Testis (tissue), 5 donors: ENCODE measurements at places on chromosomes 7 and 10. TPM values are rescaled to one million over a fixed set of nuclear protein-coding genes. Genes with fewer than 3 reads are reported as not detected.

DNA sequence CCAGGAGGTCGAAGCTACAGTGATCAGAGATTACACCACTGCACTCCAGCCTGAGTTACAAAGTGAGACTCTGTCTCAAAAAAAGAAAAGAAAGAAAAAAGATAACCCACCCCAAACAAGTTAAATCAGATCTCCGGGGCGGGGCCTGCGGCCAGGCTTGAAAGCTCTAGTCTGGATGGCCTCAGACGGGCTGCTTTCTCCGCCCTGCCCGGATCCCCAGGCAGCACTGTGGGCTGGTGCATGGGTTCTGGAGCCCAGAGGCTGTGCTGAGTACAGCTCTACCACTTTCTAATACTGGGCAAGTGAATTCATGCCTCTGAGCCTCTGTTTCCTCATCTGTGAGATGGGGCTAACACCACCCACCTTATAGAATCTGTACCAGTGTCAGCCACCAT is 83.7 kb downstream of the ZMIZ1 start:
- H3K4me3 ChIP-seq: no peak overlapping the region
- no peaks in the 10 kb centered on the region for H3K27me3 ChIP-seq
- H3K27ac ChIP-seq: no peak overlapping the region
- no peak for DNase-seq
- H3K36me3 ChIP-seq: no peaks in the 10 kb centered on the region

GRCh38 chr7:39417642-39418041 is 148.6 kb upstream of the YAE1 start:
- no peak overlapping the region for H3K27ac ChIP-seq
- no peaks in the 10 kb centered on the region for H3K36me3 ChIP-seq
- H3K27me3 ChIP-seq: no peaks in the 10 kb centered on the region

The TMEM178B gene
- 2.0 TPM for polyA plus RNA-seq

GRCh38 chr10:55374917-55375316 is 573.9 kb upstream of the PCDH15 start:
- H3K27me3 ChIP-seq: no peaks in the 10 kb centered on the region
- H3K4me3 ChIP-seq: no peak overlapping the region
- no peak for DNase-seq
- H3K36me3 ChIP-seq: no peaks in the 10 kb centered on the region

The LBX1 gene
- polyA plus RNA-seq: not detected

The SDK1 gene
- 20.0 TPM for polyA plus RNA-seq

- peak; percentile 79 for DNase-seq
- H3K27me3 ChIP-seq: no peaks in the 10 kb centered on the region
- no peak within 1 kb of the TSS for H3K27ac ChIP-seq
- H3K4me1 ChIP-seq: peaks cover 9% of the 10 kb centered on the region
- no peaks in the 10 kb centered on the region for H3K36me3 ChIP-seq
Observed at GRCh38 chr7:157010588-157011332, at the start of gene MNX1. Gene MNX1, minus strand, starts transcription at chr7:157010663. Its CDS starts 313 bp downstream, at chr7:157010350.

DNA sequence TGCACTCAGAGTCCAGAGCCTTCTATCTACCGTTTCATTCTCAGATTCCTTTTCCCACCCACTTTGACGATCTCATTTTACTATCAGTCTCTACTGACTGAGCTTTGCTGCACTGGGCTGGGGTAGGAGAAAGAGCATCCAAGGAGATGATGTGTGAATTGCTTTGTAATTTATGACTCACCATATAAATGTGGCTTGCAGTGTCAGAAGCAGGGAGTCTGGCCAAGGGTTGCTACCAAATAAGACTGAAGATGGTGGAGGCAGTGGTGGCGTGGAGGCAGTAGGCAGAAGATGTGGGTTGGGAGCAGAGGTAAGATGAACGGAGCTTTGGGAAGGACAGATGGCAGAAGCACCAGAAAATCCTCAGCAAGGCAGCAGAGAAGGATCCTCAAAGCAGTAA is 73.3 kb upstream of the AGK start:
- H3K4me1 ChIP-seq: peaks cover 12% of the 10 kb centered on the region
- DNase-seq: no peak
- no peak overlapping the region for H3K27ac ChIP-seq
- H3K4me3 ChIP-seq: no peak overlapping the region
- no peaks in the 10 kb centered on the region for H3K36me3 ChIP-seq
- no peaks in the 10 kb centered on the region for H3K27me3 ChIP-seq

The PRR15 gene
- 2.2 TPM for polyA plus RNA-seq

The ZPBP gene
- polyA plus RNA-seq: 286 TPM

GRCh38 chr7:121195874-121196273 is 132.9 kb upstream of the WNT16 start:
- no peak overlapping the region for H3K4me3 ChIP-seq
- DNase-seq: no peak
- no peak overlapping the region for H3K27ac ChIP-seq
- H3K27me3 ChIP-seq: no peaks in the 10 kb centered on the region
- no peaks in the 10 kb centered on the region for H3K4me1 ChIP-seq

DNA sequence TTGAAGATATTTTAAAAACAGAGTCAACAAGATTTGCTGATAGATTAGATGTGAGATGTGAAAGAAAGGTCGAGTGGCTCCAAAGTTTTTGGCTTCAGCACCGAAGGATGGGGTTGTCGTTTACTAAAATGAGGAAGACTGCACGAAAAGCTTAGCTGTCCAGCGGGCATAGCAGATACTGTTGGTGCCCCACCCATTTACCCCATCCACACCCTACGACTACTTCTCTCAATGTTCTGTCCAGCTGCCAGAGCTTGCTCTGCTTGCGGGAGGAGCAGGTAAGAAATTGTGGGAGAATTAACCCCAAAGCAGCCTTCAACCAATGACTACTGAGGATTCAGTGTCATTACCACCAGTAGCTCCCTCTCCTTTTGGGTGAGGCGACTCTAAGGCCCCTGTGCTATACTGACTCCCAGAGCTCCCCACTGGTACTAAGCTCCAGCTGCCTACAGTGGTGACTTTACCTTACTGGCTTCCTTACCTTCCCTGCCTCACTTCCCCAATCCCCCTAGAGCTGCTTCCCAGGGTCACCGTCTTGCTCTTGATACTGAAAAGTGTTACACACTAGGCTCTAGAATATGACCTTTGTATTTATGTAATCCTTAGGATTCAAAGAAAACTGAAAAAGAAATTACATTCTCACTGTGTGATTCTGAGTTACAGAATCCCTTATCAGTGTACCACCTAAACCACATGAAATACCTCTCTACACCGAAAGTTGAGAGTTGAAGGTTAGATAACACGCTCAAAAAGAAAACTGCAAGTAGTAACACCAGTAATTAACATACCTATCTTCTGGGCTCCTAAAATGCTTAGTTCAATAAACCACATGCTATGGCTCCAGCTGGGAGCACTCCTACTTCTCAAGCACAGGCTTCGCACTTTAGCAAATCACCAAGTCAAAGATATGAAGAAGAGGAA is 22.3 kb downstream of the CACUL1 start:
- DNase-seq: no peak
- H3K36me3 ChIP-seq: no peaks in the 10 kb centered on the region
- no peak overlapping the region for H3K27ac ChIP-seq
- H3K27me3 ChIP-seq: no peaks in the 10 kb centered on the region

The WEE2 gene
- polyA plus RNA-seq: 0.20 TPM
